Glomerular endothelial cell (primary cell): ENCODE measurements at places on chromosomes 5 and 9. TPM values are rescaled to one million over a fixed set of nuclear protein-coding genes. Genes with fewer than 3 reads are reported as not detected.

Gene SPDL1
- total RNA-seq, result 15.3 and 23.6 TPM in 2 replicates

Gene TIFAB
- total RNA-seq, result not detected in 2 replicates

Gene GGTA1
- 4.5 and 7.4 TPM in 2 replicates for total RNA-seq

Gene PCDHB12
- total RNA-seq, result 0.19 and 0.58 TPM in 2 replicates

Gene ZNF622
- 24.4 and 28.2 TPM in 2 replicates for total RNA-seq

Gene RELL2
- total RNA-seq, result 8.5 and 12.2 TPM in 2 replicates
